ENCODE measurements at places on chromosomes 5 and 9.

- DNase-seq, result no peak
Observed at GRCh38 chr5:123164054-123164453, 75.0 kb downstream of the PRDM6 start.

DNA sequence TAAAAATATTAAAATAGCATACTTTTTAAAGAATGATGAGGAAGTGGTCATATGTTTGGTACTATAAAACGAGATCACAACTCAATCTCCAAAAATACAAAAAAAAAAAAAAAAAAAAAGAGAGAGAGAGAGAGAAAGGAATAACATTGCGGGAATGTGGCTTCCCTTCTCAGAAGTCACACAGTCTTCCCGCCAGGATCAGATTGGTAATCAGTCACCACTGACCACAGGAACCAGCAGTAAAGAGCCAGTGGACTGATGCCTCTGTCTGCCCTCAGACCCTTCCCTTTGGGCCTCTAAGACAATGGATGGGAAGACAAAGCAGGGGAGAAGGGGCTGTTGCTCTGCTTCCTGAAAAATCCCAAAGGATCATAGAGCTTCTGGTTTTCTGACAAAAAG, 104.9 kb downstream of the KLHL3 start:
- DNase-seq, result no peak

DNA sequence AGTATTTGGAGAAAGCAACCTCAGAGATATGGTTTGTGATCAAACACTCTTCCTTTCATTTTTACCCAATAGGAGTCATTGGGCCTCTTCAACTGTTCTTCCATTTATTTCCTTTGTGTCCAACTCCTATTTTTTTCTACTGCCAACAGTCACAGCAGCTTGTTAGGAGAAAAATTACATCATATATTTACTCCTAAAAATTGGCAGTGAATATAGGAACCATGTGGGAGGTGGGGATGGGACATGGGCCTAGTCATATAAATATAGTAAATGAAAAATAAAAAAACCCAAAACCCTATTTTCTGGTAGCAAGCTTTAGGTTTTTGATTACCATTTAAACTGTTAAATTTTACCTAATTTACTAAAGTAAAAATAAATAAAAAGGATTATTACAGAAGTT, 134.9 kb upstream of the MPDZ start:
- no peak for DNase-seq

DNA sequence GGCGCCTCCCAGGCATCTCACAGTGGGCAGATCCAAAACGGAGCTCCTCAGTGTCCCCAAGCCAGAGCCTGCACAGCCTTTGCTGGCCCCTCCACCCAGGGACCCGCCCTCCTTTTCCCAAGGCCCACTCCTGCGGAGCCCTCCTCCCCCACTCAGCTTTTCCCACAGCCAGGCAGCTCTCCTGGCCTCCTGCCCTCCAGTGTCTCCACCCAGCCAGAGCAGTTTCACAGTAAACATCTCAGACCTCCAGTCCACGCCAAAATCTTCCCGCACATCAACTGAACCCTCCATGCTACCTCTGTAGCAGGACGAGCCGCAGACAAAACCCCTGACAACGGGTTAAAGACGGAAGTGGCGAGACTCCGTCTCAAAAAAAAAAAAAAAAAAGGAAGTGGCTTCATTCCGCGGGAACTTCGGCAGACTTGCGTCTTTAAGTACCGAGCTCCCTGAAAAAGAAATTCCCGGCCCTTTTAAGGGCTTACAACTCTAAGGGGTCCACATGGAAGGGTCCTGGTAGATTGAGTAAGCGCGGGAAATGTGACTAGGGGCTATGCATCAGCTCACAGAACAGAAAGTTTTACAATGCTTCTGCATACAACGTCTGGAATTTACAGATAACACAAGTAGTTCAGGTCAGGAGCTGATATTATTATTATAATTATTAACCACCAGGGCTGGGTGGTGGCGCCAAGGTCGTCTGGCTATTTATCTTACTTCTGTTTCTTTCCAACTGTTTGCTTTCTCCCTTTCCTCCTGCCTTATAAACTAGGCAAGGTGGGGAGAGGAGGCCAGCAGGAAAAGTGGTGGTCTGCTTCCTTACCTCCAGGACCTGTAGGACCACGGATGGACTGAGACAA, 11.4 kb upstream of the GRIN1 start:
- peak; percentile 51 for DNase-seq

DNA sequence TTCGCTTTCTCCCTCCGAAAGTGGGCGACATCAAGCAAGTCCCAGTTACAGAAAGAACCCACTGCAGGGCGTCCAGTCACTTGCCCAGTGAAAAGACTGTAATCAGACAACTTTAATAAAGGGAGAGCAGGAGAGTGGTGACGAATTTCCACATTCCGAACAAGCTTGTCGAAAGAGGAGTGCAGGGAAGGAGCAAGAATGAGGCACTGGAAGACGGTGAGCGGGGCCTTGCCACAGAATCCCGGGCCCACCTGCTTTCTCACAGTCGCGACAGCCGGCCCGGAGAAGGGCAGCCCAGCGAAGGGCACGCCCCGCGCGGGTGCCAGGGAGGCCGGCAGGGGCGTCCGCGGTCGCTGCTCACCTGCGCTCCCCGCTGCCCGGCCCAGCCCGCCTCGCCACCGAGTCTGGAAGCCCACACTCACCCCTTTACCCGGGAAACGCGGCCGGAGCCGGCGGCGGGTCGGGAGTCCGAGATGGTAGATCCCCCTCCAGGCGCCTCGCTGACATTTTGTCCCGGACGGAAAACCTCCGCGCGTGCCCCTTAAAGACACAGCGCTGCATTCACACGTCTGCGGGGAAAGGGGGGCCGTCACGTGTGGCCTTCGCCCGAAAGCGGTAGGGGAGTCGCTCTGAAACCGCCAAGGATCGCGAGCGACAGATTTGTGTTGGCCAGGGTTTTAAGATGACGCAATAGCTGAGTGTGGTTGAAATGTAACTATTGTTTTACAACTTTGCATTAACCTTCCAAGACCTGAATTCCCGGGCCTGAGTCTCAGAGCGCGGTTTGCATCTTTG, at the start of gene ZBED3:
Gene ZBED3 (minus strand): TSS at position 597 of the 795 bp plus-strand sequence. CDS start 9,407 bp downstream, outside the sequence.
- peak; percentile 63 for DNase-seq

DNA sequence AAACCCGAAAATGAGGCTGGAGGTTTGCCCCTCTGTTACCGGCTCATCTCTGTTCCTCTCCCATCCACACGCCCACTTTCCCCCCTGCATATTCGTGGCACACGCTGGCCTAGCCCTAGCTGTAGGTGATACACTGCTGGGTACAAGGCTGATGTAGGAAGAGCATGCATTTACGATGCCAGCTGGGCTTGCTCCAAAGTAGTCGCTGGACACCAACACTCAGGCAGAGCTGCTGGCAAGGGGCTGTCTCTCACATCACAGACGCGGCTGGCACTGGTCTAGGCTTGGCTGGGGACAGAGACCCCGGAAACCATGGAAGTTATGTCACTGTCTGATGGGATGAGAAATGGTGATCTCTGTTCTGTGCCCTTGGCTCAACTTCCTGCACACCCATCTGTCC, 9.8 kb upstream of the PHYKPL start:
- no peak for DNase-seq

GRCh38 chr9:10127867-10128266, 484.9 kb downstream of the PTPRD start:
- DNase-seq, result no peak

- no peak for DNase-seq
Observed at GRCh38 chr5:160488394-160489325, 67.0 kb downstream of the PTTG1 start.

DNA sequence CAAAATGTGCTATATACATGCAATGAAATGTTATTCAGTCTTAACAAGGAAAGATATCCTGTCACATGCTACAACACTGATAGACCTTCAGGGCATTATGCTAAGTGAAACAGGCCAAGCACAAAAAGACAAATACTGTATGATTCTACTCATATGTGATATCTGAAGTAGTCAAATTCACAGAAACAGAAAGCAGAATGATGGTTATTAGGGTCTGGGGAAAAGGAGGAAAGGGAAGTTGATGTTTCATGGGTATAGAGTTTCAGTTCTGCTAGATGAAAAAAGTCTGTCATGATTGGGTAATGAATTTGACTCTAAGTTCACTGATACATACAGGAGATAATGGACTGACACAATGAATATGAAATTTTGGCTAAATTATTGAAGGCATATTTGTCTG, 11.2 kb upstream of the RIC1 start:
- DNase-seq, result no peak

DNA sequence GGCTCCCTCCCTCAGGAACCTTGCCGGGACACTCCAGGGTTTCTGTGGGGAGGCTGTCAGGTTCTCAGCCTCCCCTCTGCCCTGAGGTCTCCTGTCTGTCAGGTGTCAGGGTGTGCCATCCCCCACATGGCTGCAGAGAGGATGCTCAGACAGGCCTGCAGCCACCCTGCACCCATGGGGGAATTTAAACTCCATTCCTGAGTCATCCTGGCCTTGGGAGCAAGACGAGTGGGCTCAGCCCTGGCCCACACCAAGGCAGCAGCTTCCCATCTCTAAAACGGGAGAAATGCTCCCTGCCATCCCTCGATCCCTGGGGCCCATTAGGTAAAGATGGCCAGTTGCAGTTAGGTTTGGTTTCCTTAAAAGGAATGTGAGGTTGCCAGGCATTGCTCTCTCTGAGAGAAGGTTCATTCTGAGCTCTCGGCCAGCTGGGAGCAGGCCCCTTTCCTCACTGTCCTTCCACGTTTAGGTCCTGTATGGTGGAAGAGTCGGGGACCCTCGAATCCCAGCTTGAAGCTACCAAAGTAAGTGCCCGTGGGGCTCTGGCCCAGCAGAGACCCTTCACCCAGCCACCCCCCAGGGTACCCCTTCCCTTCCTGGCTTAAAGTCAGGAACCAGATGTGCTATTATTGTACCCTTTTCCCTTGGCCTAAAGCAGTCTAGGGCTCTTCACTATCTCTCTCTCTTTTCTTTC, 26.6 kb downstream of the DYNC2I2 start:
- no peak for DNase-seq

DNA sequence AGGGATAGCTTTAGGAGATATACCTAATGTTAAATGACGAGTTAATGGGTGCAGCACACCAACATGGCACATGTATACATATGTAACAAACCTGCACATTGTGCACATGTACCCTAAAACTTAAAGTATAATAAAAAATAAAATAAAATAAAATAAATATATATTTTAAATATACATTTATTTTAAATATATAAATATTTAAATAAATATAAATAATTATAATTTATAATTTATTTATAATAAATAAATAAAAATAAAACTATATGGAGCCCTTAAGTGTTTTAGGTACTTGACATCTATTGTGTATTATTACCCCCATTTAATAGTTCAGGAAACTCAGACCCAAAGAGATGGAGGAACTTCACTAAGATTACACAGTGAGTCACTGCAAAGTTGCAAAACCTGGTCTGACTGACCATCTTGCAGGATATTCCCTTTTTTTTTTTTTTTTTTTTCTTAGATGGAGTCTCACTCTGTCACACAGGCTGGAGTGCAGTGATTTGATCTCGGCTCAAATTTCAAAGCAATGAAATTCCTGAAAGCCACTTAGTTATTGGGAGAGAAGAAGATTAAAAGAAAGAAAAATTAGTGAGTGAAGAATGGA, 5.8 kb upstream of the C5orf52 start:
- DNase-seq, result peak; percentile 36

DNA sequence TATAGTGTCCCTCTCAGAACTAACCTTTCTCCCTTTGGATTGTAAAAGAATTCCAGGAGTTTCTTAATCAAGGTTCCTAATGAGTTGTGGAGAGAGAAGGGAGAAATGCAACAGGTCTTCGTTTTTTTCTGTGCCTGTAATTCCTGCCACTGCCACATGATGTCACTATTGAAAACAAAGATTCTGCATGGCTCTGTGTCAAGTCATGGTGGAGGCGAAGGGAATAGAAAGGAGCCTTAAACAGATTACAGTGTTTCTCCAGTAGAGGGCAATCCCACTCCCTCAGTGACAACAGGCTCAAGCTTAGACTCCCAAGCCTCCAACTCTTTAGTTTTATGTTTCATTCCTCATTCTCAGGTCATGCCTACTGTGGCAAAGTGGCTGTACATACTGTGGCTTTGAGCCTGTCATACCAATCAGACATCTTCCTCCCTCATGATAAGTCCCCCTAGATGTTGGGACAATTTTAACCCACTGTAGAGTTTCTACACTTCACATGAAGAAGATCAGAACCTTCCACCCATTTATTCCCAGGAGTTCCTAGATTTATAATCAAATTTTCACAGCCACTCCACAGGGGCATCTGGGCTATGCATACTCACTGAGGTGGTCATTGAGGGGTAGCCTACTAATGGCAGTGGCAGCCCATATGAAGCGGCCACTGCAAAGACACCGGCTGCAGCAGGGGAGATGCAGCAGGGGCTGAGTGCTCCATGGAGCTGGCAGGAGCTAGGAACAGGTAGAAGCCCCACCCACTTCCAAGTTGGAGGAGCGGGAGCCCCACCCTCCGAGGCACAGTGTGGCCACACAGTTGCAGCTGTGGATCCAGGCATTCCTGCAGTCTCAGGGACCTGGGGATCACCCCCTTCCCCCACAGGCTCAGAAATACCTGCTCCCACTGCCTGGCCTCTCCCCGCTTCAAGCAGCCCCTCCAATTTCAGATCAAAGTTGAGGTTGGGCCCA, 97.4 kb upstream of the TRIM32 start:
- no peak for DNase-seq

DNA sequence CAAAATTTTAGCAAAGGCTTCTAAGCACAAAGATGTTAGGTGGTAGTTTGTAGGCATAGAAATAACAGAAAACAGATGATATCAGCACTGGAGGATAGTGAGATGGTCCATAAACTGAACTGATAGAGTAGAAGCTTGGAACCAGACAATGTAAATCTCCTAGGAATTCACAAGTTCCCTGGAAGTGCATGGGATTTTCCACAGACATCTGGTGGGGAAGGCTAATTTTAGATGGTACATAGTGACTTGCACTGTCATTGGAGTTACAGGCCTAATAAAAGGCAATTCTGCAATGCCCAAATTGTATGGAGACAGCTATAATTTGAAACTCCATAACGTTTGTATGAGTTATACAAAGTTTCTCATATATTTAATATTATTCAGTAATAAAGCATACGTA, 653.0 kb upstream of the MEF2C start:
- DNase-seq, result no peak

DNA sequence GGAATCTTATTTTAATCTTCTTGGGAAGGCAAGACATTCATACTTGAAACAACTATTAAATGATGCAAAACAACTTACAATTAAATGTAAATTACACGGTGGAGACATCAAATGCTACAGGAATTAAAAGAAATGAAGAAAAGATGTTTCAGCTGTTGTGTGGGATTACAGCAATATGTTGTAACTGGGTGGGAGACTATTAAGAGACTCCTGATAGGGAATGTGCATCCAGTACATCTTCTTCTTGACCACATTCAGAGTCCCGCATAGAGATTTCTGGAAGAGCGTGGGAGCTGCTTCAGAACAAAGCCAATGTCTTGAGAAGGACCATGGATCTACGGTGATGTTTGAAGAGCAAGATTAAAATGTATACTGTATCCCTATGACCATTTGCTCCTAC, 199.1 kb downstream of the PDE4D start:
- no peak for DNase-seq

DNA sequence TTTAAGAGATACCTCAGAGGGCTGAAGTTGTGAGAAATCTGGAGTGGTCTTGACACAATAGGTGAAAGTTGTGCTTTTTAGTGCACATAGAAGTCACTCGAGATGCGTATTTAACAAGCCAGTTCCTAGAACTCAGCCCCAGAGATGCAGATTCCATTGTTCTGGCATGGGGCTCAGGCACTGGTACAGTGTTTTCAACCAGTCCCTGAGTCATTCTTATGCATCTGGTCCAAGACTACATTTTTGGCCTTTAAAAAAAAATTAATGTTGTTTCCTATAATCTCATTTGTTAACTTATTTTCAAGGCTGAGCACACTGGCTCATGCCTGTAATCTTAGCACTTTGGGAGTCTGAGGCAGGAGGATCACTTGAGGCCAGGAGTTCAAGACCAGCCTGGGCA, 29.6 kb downstream of the PTTG1 start:
- DNase-seq, result no peak

GRCh38 chr5:142984525-142984924, 214.3 kb downstream of the ARHGAP26 start:
- DNase-seq, result no peak
